ENCODE measurements at places on chromosomes 5 and 9.

DNA sequence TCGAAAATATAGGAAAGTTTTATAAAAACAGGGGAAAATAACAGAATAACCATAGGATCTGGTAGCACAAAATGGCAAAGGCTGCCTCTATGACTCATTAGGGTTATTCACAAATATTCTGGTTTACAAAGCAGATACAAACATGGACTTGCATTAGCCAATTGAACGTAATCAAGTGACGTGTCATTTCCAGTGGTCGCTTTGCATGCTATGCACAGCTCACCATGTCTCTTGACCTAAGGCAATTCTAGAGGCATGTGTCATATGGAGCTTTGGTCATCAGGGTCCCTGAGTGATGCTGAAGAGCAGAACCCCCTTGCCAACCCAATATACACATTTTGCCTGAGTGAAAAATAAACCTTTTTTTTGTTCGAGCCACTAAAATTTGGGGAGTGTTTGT is 158.8 kb downstream of the TMEM161B start:
- no peak for DNase-seq

DNA sequence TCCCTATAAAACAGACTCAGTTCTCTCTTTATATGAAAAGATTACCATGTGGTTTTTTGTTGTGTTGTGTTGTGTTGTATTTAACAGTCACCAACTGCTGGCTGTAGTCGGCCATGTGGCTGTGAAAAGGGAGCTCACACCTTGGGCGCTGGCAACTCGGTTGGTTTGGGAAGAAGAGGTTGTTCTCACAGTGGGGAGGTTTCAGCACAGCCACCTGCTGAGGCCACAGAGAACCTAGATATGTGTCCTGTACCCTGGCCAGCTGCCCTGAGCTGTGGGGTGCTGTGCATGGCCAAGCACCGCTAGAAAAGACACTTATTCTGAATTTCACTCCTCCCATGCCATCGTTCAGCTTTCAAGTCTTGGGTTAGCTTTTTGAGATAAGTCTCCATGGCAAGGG is 58.8 kb downstream of the SYK start:
- no peak for DNase-seq

- DNase-seq: no peak
These were observed 27.8 kb downstream of the MAT2B start for GRCh38 chr5:163533223-163533622.

DNA sequence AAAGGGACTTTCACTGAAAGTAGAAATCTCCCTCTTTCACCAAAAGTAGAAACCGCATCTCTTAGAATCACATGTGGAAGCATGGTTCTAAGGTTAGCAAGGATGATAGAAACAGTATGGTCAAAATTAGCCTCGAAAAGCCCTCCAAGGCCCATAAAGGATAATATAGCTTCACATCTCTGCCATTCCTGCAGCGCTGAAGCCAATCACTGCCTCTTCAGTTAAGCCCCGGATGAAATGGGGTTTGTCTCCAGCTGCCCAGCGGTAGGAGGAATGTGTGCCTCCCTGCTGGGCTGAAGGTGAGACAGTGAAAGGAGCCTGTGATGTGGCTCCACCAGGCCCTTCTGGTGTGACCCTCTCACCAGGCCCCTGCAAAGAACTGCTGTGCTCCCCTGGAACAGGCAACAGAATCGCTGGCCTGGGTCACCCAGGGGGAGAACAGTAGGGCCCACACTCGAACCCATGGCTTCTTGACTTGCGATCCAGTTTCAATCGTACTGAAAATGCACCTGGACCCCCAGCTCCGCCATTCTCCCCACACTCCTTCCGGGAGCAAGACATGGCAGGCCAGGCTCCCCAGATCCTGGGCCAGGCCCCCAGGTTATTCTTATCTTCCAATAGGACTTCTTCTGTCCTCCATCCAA is 47.2 kb downstream of the CAMK2A start:
- no peak for DNase-seq

- no peak for DNase-seq
These were observed 14.3 kb downstream of the GRIA1 start for GRCh38 chr5:153504726-153505125.

DNA sequence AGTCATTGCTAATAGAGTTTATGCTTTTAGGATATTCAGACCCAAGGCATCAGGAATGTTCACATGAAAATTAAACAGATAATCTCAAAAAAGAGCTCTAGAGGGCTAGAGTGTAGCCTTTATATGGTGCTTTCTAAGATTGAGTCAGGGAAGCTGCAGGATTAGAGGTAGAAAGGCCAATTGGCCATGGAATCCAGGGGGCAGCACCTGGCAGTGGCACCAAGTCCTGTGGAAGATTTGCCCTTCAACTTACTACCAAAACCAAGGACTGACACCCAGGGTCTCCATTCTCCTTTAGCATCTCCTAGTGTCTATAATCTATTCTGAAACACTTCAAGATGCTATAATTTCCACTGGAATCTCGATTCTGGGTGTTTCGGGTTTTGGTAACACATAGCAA is 112.4 kb downstream of the ACER2 start:
- no peak for DNase-seq

GRCh38 chr5:133885566-133885965 is 82.9 kb downstream of the C5orf15 start:
- no peak for DNase-seq

DNA sequence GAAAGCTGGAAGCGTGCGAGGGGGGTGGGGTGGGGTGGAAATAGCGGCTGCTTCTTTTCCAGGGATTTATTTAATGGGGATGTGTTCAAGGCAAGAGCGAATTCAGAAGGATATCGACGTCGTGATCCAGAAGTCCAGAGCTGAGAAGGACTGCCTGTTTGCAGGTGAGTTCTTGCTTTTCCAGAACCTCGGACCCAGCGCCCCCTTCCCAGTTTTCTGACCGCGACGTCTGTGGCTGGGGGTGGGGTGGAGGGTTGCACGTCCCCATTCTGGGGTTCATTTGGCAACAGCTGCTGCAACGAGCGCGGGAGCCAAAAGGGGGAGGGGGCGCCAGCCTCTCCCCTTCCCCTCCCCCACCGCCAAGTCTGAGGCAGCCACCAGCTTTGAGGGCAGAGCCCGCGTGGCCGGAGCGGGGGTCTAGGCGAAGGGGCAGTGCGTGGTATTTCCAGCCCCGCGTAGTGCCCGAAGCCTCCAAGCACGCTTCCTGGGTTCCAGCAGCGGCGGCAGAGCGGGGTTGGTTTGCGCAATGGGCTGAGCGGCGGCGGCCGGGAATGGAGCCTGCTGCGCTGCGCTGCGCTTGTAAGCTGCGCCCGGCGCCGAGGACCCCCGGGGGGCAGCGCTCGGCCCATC is 701 bp downstream of the PARP8 start:
- no peak for DNase-seq

DNA sequence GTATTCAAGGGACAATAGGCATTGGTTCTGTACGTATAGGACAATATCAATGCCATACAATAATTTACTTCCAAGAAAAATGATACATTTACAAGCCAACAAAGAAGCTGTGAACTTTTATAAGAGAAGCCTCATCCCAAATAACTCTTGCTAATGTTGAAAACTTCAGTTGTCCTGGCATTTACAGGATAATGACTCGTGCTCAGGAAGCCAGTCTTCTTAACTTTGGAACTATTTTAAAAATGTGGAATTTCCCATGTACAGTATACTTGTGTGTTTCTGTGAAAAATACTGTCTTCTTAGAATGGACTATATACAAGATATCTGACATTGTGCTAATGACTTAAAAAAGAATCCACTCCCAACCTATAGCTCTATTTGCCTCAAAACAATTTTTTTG is 1479.3 kb upstream of the CDH9 start:
- DNase-seq: no peak

- no peak for DNase-seq
These were observed 50.2 kb downstream of the CSNK1A1 start for GRCh38 chr5:149500922-149501582.

Measured in stimulated activated CD4-positive, alpha-beta T cell treated with anti-CD3 and anti-CD28 coated beads, Interleukin-15, amount 100 ng/mL, for 48 hours (primary cell).